ENCODE measurements at places on chromosomes 12 and 14.
A peak's percentile ranks its signal among the peaks of the same experiment; 100 is the strongest.

DNA sequence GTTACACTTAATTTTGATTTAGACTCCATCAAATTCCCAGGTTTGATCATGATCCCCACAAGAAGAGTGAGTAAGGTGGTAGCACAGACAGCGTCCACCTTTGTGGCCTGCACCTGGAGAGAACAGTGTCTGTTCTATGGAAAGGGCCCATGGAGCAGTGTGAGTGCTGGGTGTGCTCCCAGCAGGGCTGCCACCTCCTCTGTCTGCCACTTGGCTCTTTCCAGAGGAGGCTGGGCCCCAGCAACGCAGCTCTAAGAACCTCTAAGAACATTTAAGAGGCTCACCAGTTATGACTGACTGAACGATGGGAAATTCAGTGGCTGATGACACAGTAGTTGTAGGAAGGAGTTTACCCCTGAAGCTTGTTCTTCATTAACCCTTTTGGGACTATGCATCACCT is 17.3 kb downstream of the VDR start:
- no peak for DNase-seq

GRCh38 chr14:105313381-105314286 is 914 bp upstream of the PACS2 start:
- no peak for DNase-seq

GRCh38 chr12:10491766-10492165 is 13.9 kb upstream of the EIF2S3B start:
- DNase-seq = no peak

DNA sequence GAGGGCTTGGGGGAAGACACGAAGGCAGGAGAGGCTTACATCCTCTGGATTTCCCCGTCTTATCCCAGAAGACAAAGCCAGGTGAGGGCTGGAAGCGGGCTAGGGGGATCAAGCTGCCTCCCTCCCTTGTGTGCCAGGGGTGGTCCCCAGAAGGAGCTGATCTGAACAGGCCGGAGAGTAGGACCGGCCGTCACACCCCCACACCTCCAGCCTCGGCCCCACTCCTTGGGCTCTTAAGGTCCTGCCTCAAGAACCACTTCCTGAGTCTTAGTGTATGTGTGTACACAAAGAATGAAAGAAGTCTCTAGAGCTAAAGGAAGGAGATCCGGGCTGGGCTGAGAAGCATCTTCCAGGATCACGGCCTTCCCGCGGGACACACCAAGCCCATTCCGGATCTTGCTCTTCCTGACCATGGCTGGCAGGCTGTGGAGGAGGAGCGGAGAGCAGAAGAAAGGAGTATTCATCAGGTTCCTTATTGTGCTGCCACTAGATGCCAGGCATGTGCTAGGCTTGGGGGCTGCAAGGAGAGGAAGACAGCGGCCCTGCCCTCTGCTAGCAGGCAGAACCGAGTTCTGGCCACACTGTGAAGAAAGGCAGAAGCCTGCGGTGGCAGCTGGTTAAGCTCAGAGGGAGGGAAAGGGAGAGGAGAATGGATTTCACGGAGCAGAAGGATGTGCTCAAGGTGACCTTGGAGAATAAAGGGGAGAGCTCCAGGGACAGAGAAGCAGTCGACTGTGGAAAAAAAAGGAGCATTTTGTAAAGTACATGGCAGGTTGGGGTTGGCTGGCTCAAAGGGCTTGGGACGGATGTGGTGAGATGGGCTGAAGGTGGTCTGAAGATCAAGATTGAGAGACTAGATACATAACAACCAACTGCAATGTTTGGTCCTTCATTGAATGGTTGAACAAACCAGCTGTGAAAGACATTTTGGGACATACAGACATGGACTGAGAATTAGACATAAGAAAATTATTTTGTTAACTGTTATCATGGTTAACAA is 1.3 kb upstream of the CD63 start:
- DNase-seq = peak; percentile 39

DNA sequence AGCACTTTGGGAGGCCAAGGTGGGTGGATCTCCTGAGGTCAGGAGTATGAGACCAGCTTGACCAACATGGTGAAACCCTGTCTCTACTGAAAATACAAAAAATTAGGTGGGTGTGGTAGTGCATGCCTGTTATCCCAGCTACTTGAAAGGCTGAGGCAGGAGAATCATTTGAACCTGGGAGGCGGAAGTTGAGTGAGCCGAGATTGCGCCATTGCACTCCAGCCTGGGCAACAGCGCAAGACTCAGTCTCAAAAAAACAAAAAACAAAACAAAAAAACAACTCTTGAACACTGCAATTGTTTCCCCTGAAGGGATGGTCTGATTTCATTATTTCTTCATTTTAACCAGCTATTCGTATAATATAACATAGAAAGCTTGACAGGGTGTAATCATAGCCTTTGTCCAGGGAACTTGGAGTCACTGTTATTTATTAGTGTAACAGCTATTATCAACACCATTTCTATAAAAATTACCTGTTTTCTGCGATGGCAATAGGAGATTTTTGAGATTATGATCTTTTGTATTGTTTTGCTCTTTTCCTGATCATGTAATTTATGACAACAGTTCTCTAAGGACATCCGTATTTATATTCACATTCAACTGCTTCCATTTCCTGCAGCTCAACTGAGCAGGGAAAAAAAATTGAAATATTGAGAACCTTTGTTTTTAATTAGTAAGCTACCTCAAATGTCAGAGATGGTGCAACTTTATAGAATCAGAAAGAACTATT is 94.7 kb downstream of the DIP2B start:
- DNase-seq = no peak

GRCh38 chr14:36818794-36819384 is 157.2 kb downstream of the PAX9 start:
- DNase-seq = peak; percentile 17

DNA sequence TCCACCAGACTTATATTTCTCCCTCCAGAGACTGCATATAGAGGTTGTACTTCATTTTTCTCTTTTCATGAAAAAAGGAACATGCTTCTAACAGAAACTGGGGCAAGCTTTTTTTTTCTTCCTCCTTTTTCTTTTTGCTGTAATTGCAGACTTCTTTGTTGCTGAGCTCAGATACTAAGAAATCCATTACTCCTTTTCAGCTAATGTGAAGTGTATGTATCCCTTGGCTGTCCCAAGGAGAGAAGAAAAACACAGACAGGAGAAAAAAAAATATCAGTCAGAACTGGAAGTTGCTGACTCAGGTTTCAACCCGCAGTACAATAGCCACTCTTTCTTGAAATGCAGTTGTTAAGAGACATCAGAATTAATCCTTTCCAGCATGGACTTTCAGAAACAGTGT is 1248.4 kb downstream of the LRFN5 start:
- no peak for DNase-seq

DNA sequence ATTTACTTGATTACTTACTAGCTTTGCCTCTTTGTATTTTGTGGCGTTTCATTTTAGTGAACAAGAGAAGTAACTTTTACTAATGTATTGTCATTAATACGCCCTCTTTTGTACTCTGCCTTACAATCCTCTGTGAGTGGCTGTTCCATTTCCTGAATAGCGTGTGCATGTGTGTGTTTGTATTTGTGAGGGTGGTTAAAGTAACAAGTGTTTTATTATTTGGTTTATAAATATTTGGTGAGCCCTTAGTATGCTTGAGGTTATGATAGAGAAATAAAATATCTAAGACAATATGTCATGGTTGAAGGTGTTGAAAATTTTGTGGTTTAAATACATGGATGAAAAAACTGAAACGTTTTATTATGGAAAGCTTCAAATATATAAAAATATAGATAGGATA is 71.7 kb upstream of the REP15 start:
- no peak for DNase-seq

- no peak for DNase-seq
Observed at GRCh38 chr14:37598747-37599506, 3.5 kb downstream of the TTC6 start.

- no peak for DNase-seq
Observed at GRCh38 chr12:52519826-52520662, at the start of gene KRT5. Gene KRT5, minus strand, starts transcription at chr12:52520394. Its CDS starts 98 bp downstream, at chr12:52520296.

- DNase-seq = no peak
Observed at GRCh38 chr12:5248230-5248629, 183.7 kb upstream of the NTF3 start.

- DNase-seq = no peak
Observed at GRCh38 chr14:21704338-21704737, 30.7 kb upstream of the OR4E1 start.

- no peak for DNase-seq
Observed at GRCh38 chr12:13220838-13221237, 24.3 kb downstream of the EMP1 start.

GRCh38 chr12:128840862-128841468 is 12.3 kb upstream of the GLT1D1 start:
- DNase-seq = no peak

DNA sequence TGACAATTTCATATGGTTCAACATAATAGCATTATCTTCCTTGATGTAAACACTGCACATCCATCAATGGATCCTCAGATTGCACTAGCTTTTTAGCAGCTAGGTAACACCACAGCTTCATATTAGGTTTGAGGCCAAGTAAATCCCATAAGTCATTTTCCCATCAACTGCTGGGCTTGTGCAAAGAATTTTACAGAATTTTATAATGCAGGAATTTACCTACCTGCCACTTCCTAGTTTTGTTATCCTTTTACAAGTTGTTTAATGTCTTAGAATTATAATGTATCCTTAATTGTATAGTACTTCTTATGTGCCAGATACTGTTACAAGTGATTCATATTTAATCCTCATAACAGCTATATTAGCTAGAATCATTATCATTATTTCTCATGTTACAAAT is 36.4 kb downstream of the CPNE8 start:
- DNase-seq = no peak

- DNase-seq = no peak
Observed at GRCh38 chr12:2195085-2195484, 142.3 kb downstream of the CACNA1C start.

DNA sequence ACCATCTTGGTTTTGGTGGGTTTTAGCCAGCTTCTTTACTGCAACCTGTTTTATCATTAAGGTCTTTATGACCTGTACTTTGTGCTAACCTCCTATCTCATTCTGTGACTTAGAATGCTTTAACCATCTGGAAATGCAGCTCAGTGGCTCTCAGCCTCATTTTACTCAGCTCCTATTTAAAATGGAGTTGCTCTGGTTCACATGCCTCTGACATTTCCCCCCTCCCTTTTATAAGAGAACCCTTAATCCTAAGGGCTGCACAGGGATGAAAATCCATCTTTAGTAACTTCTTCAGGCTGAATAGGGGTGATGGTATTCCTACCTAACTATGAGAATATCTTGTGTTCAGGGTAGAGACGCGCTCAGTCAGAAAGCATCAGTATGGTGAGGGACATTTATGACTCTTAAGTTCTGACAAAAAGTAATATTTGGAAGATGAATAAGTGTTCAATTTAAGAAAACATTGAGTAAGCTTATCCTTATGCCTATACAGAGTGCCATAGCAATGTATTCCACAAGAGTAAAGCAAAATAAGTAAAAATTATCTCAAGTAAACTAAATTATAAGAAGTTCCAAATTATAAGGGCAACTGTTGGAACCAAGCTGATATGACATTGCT is 15.2 kb downstream of the SLC38A1 start:
- no peak for DNase-seq

DNA sequence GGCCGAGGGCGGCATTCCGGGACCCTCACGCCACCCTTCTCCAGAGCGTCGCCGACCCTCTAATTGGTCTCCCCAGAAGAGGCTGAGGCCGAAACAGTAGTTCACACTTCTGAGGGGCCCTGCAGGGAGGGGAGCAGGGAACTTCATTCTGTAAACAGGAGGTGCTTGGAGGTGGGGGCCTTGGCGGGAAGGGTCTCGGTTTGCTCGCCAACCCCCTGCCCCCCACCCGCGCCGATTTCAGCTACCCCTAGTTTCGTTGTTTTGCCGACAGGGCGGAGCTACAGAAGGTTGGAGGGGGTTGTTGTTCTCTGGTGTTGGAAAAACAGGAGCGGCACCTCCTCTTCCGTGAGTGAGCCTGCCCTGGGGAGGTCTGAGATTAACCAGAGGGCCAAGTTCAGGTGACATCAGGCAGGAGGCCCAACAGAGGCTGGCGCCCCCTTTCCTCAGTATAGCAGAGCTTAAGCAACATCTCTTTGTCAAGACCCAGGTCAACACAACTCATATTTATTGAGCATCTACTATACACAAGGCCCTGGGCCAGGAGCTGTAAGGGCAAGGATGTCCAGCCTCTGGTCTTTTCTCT is 682 bp downstream of the ERBB3 start:
- DNase-seq = no peak

DNA sequence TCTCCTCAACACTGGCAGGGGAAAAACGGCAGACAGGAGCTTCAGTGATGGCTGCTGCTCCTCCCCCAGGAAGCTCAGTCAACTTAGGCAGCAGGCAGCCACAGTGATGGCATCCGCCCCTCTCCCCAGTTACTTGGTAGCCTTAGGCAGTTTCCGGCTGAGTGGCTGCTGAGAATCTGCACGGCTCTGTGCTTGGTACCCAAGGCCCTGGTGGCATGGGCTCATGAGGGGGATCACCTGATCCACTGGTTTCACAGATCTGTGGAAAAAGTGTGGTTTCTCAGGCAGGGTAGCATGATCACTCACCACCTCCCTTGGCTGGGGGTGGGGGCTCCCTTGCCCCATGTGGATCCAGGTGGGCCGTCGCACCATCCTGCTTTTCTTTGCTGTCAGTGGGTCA is 244.6 kb upstream of the MDGA2 start:
- no peak for DNase-seq

Data from amniotic stem cell (primary cell).